ENCODE measurements at places on chromosomes 3 and 15. TPM values are rescaled to one million over a fixed set of nuclear protein-coding genes. Genes with fewer than 3 reads are reported as not detected.
A peak's percentile ranks its signal among the peaks of the same experiment; 100 is the strongest.

Gene GABRR3
- total RNA-seq = not detected

GRCh38 chr15:40217166-40217824, 21.6 kb upstream of the PAK6 start:
- peak; percentile 68 for DNase-seq

DNA sequence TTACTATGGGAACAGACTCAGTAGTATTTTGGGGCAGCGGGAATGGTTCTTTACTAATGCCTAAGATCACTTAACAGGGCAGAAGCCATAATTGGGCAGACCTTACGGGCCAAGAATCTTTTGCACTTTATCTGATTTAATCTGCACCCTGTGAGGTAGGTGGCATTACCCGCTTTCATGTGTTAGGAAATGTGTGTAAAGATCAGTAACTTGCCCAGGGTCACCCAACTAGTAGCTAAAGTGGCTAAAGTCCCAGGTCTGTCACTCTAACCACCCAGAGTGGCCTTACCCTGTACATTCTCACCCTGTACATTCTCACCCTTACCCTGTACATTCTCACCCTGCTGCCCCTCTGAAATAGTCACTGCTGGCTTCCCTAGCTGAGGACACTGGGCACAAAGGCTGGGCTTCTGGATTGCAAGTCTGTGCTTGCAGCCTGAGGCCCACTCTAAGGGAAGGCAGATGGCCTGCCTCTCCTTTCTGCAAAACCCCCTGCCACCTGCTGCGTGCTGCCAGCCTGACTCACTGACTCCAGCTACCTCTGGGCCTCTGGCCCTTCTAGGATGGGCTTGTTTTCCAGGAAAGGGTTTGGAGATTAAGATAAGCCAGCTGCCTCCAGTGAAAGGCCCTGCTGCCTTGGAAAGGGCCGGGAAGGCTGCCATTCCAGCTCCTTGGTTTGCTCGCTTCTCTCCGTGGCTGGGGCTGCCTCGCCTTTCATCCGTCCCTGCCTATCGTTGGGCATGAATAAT, 37.5 kb upstream of the MYZAP start:
- DNase-seq = no peak

DNA sequence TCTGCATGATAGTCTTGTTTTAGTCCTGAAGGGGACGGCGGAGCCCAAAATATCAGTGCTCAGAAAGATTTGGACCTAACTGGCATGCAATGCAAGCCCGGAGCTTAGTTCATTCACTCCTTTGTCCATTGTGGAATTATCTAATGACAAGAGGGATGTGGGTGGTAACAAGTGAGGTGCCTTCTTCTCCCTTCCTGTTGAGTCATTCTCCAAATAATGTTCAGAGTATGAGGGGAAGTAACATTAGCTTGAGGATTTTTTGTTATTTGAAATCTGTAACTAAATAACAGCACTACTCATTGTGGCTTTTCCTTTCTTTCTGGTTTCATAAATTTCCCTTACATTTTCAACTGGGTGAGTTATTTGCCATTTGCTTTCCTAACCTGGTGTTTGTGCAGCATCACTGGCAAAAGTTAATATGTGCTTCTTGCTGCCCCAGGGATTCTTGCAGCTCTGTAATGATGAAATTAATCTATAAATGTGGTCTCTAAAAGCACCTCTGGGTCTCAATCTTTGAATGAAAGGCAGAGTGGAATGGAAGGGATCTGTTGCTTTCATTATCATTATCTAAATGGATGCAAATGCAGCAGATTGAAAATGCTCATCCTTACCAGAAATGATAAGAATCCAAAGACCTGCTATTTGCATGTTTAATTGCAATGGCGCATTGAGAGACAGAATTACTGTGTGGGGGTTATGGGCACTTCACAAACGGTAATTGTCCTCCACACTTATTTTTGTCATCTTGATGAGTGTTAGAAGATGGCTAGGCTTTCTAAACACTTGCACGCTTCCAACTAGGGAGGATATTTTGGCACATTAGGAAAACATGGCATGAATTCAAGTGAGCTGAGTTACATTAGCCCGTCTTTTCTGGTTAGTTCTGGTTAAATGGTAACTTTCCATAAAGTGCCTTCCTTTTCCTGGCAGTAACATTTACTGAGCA, 89.9 kb upstream of the MITF start:
- no peak for DNase-seq
